AG08395 (cell line): ENCODE measurements at places on chromosomes 6 and 20.

- no peak for DNase-seq
Observed at GRCh38 chr6:52243282-52243893, 912 bp downstream of the IL17F start.

GRCh38 chr20:48205786-48206185 is 420.5 kb upstream of the SULF2 start:
- DNase-seq, result no peak

DNA sequence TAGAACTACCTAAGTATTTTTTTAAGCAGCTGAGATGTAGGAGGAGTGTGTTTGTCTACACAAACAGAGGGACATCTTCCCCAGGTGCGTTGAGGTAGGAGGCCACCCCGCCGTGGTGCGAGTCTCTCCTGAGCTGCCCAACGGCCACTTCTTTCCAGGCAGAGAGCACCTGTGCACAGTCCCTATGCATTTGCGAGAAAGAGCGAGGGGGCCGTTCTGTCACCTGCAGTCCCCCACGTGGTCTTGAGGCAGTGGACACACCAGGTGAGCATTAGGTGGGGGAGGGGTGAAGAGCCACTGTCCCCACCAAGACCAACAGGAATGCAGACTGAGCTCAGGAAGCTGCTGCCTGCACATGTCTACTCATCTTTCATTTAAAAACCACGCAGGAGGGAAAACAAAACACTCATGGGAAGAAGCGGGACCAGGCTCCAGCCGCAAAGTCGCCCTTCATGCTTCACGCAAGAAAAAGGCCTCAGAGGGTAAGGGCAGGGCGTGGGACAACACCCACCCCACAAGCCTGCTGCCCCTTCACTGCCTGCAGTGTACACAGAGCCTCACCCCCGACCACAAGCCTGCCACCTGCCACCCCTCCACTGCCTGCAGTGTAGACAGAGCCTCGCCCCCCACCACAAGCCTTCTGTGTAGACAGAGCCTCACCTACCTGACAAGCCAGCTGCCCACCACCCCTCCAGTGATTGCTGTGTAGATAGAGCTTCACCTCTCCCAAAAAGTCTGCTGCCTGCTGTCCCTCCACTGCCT is 142.0 kb downstream of the DLL1 start:
- DNase-seq, result no peak

GRCh38 chr20:48523191-48523995 is 304.4 kb downstream of the PREX1 start:
- peak; percentile 73 for DNase-seq

- no peak for DNase-seq
Observed at GRCh38 chr6:88209301-88209700, 43.2 kb upstream of the CNR1 start.

GRCh38 chr20:1931830-1932229 is 36.6 kb downstream of the SIRPA start:
- DNase-seq, result no peak

GRCh38 chr6:47283993-47284392 is 25.7 kb downstream of the TNFRSF21 start:
- DNase-seq, result no peak

DNA sequence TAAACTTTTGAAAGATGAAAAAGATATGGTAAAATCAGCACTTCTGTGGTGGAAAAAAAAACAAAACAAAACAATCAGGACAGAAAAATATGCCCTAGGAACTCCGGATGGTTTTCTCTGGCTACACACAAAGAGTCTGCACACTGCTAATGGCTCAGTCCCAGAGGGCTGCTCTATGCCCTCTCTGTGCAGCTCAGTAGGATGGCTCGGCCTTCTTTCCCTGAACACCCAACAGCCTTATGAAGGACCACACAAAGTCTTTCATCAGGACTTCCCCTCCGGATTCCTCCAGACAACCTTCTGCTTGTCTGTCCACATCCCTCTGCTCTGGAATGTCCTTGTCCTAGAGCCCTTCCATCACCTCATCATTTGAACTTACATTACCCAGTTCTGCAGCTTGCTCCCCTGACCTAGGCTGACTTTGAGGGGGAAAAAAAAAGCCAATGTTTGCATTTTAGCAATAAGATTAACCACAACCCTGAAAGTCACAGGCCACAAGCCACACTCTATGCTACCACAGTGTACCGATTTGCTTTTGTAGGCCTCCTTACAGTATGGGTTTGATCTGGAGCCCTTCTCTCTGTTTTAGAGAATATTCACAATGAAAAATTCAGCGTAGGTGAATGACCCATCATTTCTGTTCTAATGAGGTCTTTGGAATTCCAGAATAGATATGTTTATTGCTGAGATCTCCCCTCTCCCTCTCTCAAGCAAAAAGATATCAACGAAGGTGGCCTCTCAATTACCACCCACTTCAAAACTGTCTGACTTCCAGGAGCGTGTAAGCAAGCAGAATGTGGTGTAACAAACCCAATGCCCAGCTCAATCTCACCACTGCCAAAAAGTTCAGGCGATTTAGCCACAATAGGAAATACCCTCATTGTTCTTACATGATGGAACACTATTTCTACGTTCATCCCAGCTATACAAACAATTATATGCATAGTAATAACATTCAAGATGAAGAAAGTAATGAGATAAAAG is 164.0 kb downstream of the GMDS start:
- DNase-seq, result no peak

DNA sequence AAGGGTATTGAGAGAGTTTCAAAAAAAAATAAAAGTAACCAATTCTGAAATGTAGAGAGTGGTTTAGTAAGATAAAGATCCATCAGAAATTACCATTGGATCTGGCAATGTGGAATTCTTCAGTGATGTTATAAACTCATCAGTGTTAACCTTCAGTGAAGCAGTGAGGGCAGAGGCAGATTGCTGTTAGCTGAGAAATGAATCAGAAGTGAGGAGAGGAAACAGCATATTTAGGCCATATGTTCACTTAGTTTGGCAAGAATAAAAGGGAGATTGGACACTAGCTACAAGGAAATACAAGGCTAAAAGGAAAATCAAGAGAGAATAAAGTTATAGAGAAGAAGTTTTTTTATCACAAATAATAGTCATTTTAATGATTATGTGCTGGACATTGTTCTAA is 9.6 kb downstream of the KCNQ5 start:
- DNase-seq, result peak; percentile 37

DNA sequence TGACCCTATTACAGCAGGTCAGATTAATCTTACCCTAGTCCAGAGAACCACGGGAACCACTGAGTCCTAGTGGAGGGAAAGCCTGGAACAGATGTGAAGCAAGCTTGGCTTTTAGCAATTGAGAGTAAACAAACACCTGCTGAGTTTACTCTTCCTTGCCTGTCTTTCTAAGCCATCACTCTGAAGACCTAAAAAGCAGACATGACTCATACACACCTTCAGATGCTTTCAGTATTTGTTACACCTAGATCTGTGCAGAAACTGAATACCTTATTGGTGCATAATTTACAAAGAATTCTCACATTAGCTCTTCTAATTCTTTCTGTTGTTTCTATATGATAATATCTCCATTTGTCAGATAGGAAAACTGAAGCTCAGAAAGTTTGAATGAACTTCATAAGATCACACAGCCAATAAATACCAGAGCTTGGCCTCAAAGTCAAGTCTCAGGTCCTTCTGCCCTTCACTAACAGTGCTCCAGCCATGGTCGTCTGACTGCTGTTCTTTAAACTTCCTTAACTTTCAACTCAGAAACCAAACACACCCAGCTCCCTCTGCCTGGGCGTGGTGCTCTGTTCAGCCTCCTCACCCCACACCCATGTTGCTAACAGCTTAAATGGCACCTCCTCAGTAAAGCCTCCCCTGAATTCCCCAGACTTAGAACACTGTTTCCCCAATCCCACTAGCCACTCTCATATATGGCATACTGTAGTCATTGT is 8.6 kb upstream of the GABBR1 start:
- DNase-seq, result no peak

- no peak for DNase-seq
Observed at GRCh38 chr6:159953091-159953601, 15.7 kb upstream of the IGF2R start.

GRCh38 chr6:130742131-130742681 is 85.0 kb upstream of the SMLR1 start:
- no peak for DNase-seq

DNA sequence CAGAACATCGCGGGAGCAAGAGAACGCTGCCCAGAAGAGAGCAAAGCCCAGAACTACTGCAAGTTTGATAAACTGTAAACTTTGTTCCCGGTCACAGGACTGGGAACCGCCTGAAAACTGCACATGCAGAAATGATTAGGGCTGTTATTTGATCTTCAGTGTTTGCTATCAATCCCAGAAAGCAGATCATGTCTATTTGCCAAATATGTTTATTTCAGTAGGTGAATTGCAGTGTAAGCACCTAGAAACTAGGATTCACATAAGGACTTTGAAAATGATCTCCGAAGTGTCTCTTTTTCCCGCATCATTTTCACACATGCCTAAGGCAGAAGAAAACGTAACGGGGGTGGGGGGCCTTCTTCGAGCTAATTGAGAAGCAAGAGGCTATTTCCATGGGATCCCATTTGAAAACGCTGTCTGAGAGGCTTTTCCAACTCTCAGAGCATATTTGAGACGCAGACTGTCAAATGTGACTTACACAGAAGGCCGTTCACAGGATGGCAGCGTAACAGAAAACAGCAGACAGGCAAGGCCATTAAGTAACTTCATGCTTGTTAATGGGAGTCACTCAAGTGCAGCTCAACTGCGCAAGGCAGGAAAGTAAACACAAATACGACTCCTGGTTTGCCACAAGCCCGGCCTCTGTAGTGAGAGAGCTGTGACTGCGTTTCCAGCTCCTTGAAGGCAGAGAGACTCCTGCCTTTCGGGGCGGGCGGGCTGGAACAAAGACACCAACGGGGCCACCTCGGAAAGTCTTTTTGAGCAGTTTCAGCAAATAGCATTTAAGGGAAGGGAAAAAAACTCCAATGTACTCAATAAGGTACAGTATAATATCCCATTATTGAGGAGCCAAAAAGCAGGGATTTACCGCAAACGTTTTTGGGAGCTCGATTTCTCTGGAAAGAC is 144.7 kb upstream of the ZNF217 start:
- peak; percentile 87 for DNase-seq

DNA sequence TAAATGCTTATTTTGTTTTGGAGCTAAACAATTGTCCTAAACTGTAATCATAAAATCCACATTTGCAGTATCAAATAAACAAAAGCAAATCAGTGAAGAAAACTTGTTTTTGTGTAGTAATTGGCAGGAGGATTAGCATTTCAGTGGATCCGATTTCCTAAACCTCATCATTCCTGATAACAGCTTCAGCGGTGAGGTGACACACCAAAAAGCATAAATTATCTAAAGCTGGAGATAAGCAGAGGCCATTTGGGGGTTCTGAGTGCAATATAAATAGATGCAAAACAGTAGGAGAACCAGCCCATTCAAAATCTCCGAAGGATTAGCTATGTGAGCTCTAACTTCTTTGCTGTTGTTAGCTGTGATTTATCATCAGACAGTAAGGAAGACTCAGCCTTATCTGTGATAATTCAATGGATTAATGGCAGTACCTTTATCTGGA is 235.8 kb downstream of the EPHA7 start:
- no peak for DNase-seq

DNA sequence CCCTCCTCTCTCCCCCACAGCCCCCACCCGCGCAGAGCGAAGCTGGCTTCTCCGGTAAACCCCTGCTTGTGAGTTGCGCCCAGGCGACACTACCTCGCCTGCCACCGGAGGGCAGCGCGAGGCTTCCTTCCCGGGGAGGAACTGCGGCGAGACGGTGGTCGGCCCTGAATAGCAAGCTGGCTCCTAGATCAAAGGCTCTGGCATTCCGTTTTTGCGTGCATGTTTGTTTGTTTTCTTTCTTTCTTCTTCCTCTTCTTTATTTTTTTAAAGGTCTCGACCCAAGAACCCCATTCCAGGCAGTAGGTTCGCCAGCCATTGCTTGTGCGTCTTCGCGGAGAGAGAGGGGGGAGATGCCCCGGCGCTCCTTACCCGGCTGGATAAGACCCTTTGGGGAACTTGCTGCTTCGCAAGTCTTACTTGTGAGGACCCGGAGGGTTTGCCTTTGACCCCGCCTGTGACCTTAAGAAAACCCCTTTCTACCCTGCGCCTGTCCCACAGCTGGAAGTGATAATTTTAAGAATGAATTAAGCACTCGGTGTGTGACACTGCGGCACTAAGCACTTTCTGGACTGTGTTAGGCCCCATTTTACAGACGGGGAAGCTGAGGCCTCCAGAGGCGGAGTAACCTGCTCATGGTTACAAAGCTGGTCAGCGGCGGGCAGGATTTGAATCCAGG is 92.7 kb upstream of the SIRPA start:
- peak; percentile 75 for DNase-seq

- DNase-seq, result peak; percentile 82
Observed at GRCh38 chr6:98832284-98833056, 1.9 kb upstream of the POU3F2 start.

GRCh38 chr6:138533667-138534066 is 34.4 kb upstream of the NHSL1 start:
- no peak for DNase-seq

- no peak for DNase-seq
Observed at GRCh38 chr20:46626758-46627157, 24.5 kb downstream of the SLC13A3 start.

DNA sequence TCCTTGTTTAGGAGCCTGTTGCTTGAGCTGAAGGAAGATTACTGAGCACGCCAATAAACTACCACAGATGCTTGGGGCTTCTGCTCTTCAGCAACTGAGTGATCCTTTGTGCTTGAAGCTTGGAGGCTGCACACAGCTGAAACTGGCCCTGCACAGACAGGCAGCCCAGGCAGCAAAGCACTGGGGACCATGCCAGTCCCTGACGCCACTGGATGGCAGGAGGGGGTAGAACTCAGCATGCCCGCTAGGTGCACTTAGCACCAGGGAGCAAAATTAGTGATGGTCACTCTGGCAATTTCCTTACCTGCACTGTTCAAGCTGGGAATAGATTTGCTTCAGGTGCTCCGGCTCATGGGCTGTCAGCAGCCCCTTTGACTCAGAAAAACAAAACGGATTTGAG is 91.5 kb downstream of the FAM50B start:
- no peak for DNase-seq

- no peak for DNase-seq
Observed at GRCh38 chr6:113362301-113363047, 494.7 kb upstream of the MARCKS start.

- DNase-seq, result no peak
Observed at GRCh38 chr6:9943026-9943425, 471.8 kb downstream of the TFAP2A start.

GRCh38 chr20:34709831-34710567 is 5.9 kb downstream of the TP53INP2 start:
- DNase-seq, result peak; percentile 71

GRCh38 chr6:13563009-13563408 is 11.4 kb upstream of the SIRT5 start:
- no peak for DNase-seq

DNA sequence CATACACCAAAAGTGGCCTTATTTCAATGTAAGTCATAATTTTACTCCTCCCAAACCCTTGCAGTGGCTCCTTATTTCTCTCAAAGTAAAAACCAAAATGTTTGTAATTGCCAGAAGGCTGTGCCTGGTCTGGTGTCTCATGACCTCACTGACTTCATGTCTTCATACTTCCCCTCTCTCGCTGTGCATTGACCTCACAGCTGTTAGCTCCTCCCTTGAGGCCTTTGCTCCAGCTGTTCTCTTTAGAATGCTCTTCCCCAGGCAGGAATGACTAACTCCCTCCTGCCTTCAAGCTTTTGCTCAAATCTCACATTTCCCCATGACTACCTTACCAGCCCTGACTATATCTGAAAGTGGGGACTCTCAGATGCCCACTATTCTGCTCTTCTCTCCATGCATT is 83.3 kb downstream of the MTFR2 start:
- DNase-seq, result no peak

- DNase-seq, result peak; percentile 66
Observed at GRCh38 chr20:56343861-56344381, 14.9 kb upstream of the FAM210B start.
